ENCODE measurements at places on chromosomes 16 and 17.
A peak's percentile ranks its signal among the peaks of the same experiment; 100 is the strongest.

- no peak for DNase-seq
Observed at GRCh38 chr17:43689814-43690213, 28.1 kb upstream of the MEOX1 start.

DNA sequence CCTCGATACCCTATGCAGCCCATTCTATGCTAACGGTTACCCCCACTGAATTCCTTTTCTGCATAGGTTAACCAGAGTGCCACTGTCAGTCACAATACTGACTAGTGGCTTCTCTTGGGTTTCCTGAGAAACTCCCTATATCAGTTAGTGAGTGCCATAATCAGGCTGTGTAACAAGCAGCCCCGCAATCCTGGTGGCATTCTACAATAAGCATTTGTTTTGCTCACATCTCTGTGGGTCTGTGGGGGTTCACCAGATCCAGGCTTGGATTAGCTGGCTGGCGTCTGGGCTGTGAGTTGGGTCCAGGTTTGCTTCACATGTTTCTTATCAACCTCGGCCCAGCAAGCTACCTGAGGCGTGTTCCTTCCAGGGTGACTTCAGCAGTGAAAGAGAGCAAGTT is 42.4 kb downstream of the TMEM235 start:
- no peak for DNase-seq

- no peak for DNase-seq
Observed at GRCh38 chr17:40827746-40828453, 5.5 kb upstream of the KRT10 start.

- DNase-seq = no peak
Observed at GRCh38 chr17:58279016-58279711, 1.6 kb downstream of the MPO start.

DNA sequence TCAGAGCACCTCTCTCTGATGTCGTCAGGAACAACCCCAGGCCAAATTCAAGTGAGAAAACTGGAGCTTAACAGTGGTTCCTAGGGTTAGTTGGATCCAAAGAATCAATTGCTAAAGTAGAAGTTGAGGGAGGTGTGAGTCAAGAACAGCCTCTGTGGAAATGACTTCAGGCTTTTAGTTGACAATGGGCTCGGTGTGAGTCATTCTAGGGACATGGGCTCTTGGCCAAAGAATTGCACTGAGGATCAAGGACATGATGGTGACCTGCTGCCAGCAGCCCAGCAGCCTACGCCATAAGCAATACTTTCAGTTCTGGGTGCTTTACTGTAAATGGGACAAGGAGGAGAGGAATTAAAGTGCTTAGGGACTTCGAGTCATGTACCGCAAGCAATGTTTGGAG is 32.1 kb upstream of the SMURF2 start:
- DNase-seq = no peak

GRCh38 chr16:56520251-56520577 is 390 bp upstream of the BBS2 start:
- DNase-seq = no peak

DNA sequence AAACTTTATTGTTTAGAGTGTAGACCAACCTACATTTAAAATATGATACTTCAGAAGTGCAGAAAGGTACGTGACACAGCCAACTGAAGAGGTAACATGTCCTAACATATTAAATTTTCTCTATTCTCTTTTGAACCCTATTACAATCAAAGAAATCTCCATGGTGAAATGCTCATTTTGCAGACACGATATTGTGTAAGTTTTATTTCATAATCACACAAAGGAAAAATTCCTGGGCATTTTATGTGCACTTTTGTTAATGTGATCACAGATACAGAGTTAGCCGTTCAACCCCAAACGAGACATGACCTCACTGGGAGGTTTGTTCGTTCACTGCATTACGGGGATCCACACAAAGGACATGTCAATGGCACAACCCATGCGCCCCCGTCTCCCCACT is 21.8 kb downstream of the KCNJ16 start:
- DNase-seq = no peak

DNA sequence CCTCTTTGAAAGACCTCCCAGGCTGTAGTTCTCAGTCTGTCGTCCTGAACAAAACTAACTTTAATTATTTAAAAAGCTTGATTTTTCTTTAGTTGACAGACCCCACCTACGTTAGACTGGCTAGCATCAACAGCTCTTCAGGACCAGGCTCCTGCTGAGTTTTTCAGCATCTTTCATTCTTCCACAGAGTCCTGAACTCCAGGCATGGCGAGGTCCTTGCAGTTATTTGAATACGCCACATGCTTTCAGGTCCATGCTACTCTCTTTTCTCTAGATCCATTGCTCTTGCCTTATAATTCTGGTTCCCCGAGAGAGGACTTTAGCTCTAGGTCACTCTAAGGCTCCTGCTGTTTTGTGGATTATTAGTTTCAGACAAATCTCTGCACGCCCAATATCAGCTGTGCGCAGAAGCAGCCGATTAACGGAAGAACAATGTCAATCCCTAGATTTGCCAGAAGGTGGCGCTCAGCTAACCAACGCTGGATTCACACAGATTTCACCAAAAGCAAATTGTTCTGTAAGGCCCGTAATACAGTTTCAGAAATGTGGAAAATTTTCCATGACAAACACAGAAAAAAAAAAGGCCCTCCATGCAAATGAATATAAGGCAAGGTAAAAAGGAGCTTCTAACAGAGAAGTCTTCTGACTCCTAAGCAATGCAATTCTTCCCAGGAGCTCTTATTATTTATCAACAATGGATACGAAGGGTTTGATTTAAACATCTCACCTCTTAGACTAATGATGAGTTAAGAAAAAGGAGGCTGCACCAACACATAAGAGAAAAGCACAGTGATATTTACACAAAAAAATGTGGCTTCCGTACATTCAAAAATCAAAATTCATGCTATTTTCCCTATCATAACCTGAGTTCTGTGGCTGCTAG is 33.5 kb upstream of the BCO1 start:
- DNase-seq = peak; percentile 13

DNA sequence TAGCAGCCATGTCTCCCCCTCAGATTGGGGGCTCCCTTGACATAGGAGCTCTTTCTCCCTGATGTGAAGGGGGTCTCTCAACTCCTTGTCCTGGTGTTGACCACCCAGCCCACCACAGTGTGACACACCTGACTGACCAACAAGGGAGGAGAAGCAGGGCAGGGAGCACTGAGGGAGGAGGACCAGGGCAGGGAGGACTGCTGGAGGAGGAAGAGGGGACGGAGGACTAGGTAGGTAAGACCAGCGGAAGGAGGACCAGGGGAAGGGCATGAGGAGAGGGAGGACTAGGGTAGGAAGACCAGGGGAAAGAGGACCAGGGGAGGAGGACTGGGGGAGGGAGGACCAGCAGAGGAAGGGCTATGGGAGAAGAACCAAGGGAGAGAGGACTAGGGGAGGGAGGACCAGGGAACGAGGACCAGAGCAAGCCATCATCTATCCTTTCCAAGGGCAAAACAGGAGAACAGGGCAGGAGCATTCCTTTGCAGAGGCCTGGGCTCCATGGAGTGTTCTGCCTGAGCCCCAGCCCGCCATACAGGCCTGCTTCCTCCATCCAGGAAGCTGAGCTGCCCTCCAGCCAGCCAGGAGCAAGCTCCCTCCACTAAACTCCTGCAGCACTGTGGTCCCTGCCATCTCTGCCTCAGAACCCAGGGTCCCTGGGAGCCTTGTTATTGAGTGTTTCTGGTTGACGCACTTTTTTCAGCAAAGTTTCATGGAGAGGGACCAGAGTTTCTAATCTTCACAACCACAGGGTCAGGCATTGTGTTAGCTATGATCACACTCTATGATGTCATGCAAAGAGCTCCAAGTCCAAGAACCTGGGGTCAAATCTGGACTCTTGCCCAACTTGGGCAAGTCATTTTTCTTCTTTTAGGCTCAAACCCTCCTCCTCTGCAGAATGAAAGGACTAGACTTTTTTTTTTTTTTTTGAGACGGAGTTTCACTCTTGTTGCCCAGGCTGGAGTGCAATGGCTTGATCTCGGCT is 15.4 kb upstream of the KRT17 start:
- DNase-seq = no peak

DNA sequence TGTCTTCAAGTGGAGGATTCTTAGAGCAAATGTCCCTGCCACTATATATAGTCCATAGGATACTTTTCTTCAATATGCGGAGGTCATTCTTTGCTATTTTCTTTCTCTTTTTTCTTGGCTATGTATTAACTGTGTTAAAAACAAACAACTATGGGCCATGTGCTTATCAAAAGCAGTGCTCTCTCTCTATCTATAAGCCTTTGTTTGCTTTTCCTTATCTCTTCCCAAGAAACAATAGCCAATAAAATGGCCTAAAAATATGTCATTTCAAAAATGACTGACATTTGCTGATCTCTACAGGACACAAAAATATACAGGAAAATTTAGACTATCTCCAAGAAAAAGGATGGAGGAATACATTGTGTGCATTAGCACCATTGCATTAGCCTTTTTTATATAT is 212.1 kb downstream of the MAF start:
- no peak for DNase-seq

GRCh38 chr17:18262111-18262510 is 1.6 kb downstream of the MIEF2 start:
- DNase-seq = no peak

GRCh38 chr17:7789131-7789530 is 44.9 kb upstream of the KDM6B start:
- no peak for DNase-seq

DNA sequence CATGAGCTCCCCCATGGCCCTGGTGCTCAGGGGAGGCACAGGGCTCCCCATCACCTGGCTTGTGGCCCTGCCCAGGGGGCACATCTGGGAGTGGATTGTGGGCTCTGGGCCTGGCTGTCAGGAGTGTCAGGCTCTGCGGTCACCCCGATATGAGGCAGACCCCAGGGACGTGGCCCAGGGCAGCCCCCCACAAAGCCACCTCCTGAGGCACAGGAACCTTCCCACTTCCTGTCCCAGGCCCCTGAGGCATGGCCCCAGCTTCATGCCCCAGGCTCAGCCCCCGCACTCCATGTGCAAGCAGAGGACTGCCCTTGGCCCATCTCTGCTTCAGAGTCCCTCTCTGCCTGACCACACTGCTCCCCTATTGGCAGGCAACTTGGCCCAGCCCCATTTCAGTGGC is 160.3 kb downstream of the PCTP start:
- no peak for DNase-seq

DNA sequence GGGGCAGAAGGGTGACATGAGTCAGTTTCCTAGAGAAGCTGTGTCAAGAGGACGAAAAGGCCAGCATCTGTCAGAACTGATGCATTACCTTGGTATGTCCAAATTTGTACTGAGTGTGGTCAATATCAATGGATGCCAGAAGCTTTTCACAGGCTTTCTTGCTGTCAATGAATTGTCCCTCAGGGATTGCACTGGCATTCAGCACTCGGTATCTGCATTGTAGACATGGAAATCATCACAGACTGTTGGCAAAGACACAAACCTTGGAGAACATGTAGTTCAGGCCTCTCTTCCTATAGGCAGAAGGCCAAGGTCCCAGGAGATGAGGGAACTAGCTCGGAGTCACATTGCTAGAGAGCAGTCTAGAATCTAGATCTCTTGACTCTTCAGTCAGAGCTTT is 16.6 kb downstream of the MYH3 start:
- DNase-seq = no peak

- DNase-seq = no peak
Observed at GRCh38 chr16:4574919-4575705, 19.0 kb downstream of the C16orf96 start.

- DNase-seq = no peak
Observed at GRCh38 chr17:19376811-19377210, 1.5 kb upstream of the MAPK7 start.

DNA sequence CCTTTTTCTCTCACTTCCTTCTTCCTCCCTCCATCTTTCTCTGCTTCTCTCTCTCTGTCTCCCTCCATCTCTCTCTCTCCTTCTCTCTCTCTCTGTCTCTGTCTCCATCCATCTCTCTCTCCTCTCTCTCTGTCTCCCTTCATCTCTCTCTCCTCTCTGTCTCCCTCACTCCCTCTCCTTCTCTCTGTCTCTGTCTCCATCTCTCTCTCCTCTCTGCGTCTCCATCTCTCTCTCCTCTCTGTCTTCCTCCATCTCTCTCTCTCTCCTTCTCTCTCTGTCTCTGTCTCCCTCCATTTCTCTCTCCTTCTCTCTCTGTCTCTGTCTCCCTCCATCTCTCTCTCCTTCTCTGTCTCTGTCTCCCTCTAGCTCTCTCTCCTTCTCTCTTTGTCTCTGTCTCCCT is 194.1 kb downstream of the GSG1L start:
- no peak for DNase-seq

DNA sequence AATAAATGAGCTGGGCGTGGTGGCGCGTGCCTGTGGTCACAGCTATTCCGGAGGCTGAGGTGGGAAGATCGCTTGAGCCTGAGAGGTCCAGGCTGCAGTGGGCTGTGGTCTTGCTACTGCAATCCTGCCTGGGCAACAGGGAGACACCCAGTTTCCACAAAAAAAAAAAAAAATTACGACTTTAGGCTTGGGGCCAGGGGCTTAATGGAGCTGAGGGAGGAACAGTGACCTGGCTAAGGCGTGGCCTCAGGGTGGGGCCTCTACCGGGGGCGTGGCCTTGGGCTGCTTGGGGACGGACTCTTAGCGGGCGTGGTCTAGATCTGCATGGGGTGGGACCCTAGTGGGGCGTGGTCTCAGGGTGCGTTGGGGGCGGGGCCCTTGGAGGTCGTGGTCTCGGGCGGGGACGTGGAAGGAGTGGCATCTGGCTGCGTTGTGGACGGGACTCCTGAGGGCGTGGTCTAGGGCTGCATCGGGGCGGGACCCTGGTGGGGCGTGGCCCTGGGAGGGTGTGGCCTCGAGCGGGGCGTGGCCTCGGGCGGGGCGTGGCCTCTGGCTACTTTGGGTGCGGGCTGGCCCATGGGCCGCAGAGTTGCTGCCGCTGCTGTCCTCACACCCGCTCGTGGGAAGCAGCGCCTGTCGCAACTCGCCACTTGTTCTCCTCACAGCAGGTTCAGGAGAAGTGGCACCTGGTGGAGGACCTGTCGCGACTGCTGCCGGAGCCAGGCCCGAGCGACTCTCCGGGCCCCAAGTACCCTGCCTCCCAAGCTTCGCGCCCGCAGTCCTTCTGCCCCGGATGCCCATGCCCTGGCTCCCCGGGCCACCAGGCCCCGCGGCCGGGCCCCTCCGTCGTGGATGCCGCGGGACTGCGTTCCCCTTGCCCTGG is 5.8 kb upstream of the C17orf99 start:
- peak; percentile 86 for DNase-seq

DNA sequence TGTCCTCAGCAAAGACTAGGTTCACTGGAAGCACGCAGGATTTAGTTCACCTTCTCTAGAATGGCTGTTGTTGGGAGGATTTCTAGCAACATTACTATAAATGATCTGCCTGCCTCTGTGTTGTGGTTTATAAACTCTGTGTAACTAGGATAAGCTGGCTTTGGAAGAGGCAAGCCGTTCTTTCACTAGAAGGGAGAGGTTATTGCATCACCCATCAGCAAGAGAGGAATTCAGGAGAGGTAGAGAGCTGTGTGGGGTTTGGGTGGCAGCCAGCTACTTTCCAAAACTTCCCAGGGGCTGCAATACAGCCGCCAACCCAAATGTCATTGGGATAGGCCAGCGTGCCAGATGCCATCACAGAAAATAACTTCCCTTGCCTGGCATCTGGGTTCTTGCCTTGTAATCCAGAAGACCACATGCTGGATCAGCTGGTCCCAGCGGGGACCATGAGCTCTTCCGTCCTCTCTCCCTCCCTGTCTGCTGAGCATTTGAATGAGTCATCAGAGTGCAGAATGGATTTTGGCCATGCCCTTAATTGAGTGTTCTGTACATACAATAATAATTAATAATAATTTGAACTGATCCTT is 95.7 kb upstream of the RBFOX1 start:
- no peak for DNase-seq

GRCh38 chr16:50505714-50506542 is 42.3 kb upstream of the NKD1 start:
- no peak for DNase-seq

All from activated CD4-positive, alpha-beta T cell treated with anti-CD3 and anti-CD28 coated beads for 1 hour (primary cell).